ENCODE measurements at places on chromosomes 4 and X. TPM values are rescaled to one million over a fixed set of nuclear protein-coding genes. Genes with fewer than 3 reads are reported as not detected.

GRCh38 chr4:141524116-141524515 is 112.3 kb upstream of the IL15 start:
- DNase-seq = no peak

- DNase-seq = no peak
These were observed 29.5 kb upstream of the IRF2 start for GRCh38 chr4:184503869-184504300.

- no peak for DNase-seq
These were observed 9.4 kb upstream of the RASL11B start for GRCh38 chr4:52852711-52853110.

The CEP135 gene
- 1.6 TPM for total RNA-seq

The NUP62CL gene
- not detected for total RNA-seq

DNA sequence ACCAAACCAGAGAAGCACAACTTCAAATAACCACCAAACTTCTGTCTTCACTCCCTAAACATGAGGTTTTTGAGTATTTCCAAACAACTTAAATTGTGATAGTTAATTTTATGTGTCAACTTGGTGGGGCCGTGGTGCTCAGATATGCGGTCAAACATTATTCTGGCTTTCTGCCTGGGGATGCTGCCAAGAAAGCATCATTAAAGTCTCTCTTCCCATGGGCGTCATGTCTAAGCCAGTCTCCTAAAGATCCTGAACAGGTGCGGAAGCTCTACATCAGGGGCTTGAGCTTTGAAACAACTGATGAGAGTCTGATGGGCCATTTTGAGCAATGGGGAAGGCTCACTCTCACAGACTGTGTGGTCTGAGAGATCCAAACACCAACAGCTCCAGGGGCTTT is 24.1 kb upstream of the SOD3 start:
- DNase-seq = no peak

DNA sequence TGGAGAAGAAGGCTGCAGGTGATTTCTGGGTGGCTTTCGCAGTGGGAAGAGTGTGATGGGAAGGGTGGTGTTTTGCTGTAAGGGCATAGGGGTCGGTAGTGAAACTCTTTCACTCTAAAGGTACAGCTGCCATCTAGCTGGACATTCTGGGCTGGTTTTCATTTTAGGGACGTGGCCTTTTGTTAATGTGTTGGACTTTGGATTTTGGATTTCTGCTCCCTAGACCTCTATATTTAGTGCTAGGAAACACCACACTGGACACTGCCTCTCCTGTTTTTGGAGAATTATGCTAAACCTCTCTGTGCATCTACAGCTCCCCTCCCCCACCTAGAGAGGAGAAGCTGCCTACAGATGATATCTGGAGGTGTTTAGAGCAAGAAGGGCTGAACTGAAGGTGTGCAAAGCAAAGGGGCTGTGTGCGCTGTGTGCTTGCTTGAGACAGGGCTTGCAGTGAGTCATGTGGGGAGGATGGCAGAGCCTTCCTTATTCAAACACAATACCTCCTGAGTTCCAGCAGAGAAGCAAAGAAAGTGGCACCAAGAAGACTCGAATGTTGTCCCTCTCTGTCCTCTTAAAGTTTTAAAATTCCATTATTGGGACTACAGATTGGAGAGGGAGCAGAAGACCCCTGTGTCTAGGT is 47.9 kb downstream of the STARD8 start:
- DNase-seq = no peak

DNA sequence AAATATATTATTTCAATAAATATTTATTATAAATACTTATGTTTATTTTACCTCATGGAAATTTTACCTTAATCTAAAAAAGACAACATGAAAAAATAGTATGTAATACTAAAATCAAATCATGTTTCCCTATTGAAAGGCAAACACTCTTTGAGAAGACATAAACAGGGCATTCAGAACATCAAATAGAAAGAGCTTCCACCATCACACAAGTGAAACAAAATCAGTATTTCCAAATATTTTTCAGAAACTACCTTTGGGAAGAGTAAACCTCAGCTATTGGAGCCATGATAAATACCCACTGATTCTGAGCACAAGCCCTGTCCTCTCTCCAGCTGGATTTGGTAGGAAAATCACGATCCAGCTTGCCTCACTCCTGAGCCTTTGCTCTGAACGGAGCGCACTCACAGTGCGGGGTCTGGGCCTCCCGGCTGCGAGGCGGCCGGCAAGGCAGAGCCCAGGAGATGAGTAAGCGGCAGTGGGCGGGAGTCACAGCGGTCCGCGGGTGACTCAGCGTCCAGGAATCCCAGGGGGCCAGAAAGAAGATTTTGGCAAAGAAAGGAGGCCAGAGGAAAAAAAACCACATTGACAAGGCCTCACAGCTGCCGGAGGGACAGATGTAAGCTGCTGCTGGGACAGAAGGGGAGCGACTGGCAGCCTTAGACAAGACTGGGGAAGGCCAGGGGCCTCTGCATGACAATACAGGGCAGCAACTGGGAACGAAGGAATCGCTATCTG is 14.7 kb upstream of the ANXA5 start:
- DNase-seq = peak; percentile 93

The RAI2 gene
- total RNA-seq = 29.6 TPM

DNA sequence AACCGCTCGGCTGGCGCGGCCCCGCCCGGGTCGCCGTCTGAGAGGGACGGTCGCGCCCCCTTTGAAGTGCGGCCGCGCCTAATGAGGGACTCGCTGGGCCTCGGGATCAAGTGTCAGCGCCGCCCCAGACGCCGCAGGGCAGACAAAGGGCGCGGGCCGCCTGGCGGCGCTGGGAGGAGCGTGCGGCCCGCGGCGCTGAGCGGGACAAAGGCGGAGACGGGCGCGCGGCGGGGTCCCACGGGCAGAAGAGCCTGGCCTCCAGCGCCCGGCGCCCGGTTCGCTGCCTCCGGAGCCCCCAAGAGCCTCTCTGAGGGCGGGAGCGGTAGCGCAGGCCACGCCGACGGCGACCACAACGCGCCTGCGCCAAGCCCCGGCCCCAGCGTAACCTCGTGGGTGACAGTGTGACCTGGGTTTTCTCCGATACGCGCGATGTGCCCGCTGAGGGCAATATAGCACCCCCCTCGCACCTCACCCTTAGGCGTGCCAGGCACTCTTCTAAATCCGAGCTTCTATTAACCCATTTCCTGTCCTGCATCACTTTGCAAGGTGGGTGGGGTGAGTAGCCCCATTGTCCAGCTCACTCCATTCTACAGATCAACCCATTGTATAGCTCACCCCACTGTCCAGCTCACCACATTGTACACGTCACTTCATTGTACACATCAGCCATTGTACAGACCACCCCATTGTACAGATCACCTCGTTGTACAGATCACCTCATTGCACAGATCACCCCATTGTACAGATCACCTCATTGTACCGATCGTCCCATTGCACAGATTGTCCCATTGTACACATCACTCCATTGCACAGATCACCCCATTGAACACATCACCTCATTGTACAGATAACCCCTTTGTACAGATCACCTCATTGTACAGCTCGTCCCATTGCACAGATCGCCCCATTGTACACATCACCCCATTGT is 33.7 kb upstream of the STX18 start:
- no peak for DNase-seq

The PF4V1 gene
- not detected for total RNA-seq

DNA sequence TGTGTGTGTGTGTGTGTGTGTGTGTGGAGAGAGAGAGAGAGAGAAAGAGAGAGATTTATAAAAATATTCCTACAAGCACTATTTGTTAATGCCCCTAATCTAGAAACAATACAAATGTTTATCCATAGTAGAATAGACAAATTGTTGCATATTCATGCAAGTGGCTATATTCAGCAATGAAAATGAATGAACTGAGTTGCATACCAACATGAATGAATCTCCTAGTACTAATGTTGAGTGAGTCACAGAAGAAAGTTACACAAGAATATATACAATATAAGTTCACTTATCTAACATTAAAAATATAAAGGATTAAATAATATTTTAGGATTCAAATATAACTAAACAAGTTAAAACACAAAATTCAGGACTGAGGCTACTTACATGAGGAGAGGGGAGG is 456.8 kb upstream of the AMOT start:
- DNase-seq = no peak

GRCh38 chr4:13546142-13546940 is 2.0 kb upstream of the NKX3-2 start:
- DNase-seq = no peak

- DNase-seq = no peak
These were observed 37.5 kb upstream of the CXCL8 start for GRCh38 chr4:73702796-73703287.

The TREX2 gene
- total RNA-seq = not detected

Data from right atrium auricular region (tissue), 2 donors.